ENCODE measurements at places on chromosomes 3 and 15.

DNA sequence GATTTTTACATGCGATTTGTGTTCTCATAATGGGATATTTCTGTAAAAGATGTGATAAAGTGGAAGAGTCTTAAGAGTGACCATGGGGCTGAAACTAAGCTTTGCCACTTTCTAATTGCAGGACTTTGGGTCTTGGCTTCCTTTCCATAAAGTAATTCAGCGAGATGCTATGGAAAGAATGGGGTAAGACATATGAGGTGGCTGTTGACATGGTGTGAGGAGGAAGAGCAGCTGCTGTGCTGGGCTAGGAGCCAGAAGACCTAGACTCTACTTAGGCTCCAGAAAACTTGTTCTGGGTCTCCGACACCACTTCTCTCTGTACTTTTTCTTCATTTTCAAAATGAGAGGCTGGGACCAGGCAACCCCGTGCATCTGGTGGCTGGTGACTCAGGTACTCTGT lies 654.5 kb upstream of the CFAP20DC start:
- DNase-seq, result no peak

DNA sequence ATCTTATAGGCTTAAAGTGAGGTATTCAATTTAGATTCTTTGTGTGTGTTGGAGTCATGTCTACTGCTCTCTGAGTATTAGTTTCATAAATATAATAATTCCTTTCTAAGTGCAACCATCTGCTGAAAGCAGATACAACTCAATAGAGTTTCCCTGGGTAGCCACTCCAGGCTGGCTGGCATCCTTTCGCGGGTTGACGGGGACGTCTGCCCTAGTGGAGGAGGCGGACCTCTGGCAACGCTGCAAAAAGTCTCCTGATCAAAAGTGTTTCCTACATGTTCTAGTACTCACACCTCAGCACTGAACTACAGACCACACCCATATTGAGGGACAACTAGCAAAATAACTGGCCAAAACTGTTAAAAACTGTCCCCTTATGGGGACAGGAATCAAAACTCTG lies 2.5 kb downstream of the MOBP start:
- DNase-seq, result no peak

GRCh38 chr3:17329927-17330326 lies 412.5 kb downstream of the TBC1D5 start:
- DNase-seq, result no peak

- DNase-seq, result no peak
These were observed 42.1 kb downstream of the VGLL4 start for GRCh38 chr3:11601446-11602238.

GRCh38 chr3:157465741-157466140 lies 29.1 kb downstream of the PTX3 start:
- no peak for DNase-seq

DNA sequence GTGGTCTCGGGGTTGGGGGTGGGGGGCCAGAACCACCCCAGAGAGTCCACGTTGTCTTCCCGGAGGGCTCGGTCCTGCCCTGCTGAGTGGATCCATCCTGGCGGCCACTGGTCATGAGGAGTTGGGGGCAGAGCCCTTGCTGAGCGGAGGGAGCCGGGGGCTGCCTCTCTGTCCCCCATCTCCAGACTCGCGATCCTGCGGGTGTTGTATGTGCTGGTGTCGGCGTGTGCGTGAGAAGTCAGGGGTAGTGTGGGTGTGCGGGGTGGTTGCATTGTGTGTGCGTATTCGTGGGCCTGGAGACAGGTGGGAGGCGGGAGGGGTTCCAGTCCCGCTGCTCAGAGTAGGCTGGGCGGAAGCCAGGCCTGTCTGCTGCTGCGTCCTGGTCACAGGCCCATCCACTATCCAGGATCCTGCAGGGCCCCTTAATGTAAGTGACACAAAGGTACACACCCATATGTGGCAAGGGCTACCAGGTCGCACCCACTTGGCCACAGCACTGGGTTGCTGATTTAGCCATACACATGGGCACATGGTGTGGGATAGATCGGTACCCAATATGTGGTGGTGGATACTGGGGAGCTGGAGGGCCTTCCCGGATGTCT lies 30.7 kb downstream of the NBEAL2 start:
- peak; percentile 30 for DNase-seq

GRCh38 chr3:52986049-52986448 lies 59.8 kb downstream of the SFMBT1 start:
- no peak for DNase-seq

- no peak for DNase-seq
These were observed 129.9 kb upstream of the OSTN start for GRCh38 chr3:191068946-191069813.
